A549 (cell line): ENCODE measurements at places on chromosomes 5 and 9. TPM values are rescaled to one million over a fixed set of nuclear protein-coding genes. Genes with fewer than 3 reads are reported as not detected.

The SARDH gene
- polyA plus RNA-seq, result 0.05 TPM in 1 of 3 replicates, not detected in the others

The C9orf152 gene
- polyA plus RNA-seq, result 0.05 to 0.15 TPM (median 0.10 TPM) in 3 replicates

The PAEP gene
- polyA plus RNA-seq, result not detected in 3 replicates

The PCDHA8 gene
- 0.05 to 0.10 TPM in 2 of 3 replicates, not detected in the other for polyA plus RNA-seq

The FSTL4 gene
- polyA plus RNA-seq, result 0.90 to 1.6 TPM (median 0.92 TPM) in 3 replicates
